DND-41 (cell line): ENCODE measurements at places on chromosomes 3 and 15.

GRCh38 chr15:90539789-90540188 lies 10.1 kb downstream of the CRTC3 start:
- DNase-seq, result no peak

- DNase-seq, result no peak
Measured at GRCh38 chr3:45442679-45443253, 54.4 kb downstream of the LARS2 start.

GRCh38 chr3:59482684-59483083 lies 432.9 kb upstream of the CFAP20DC start:
- DNase-seq, result no peak

DNA sequence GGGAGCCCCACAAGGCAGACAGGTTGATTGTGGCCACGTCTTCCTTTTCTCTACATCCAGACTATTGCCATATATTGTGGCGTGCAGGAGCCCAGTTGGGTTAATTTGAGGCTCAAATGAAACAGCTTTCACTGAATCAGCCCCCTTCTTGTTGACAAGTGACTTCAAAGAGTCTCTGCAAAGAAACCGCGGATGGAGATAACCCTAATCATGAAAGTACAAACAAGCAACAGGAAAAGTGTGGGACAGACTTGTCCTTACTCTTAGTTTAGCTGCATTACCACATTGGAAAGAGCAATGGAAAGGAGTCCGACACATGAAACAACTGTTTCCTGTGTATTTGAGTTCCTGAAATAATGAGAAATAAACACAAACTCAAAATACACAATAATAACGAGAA lies 3.3 kb downstream of the TMEM40 start:
- no peak for DNase-seq

GRCh38 chr3:47399531-47400270 lies 18.9 kb downstream of the PTPN23 start:
- no peak for DNase-seq

- DNase-seq, result peak; percentile 45
Measured at GRCh38 chr15:72306211-72306785, 13.7 kb downstream of the CELF6 start.

DNA sequence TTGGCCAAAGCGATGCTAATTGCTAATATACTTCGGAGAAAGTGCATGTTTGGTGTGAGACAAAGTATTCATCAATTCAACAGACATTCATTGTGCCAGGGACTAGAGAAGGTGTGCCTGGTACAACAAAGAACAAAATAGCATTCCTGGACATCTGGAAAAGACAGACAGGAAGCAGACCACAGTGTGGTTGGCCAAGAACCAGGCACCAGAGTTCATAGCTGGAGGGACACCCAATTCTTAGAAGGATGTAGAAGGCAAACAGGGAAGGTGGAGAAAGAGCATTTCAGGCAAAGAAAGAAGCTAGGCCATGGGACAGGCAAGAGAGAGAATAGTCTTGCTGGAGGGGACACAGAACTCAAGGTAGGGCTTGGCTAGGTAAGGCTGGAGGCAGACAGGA lies 105.8 kb upstream of the ETV5 start:
- DNase-seq, result no peak

GRCh38 chr3:185089343-185089742 lies 63.5 kb downstream of the C3orf70 start:
- no peak for DNase-seq

DNA sequence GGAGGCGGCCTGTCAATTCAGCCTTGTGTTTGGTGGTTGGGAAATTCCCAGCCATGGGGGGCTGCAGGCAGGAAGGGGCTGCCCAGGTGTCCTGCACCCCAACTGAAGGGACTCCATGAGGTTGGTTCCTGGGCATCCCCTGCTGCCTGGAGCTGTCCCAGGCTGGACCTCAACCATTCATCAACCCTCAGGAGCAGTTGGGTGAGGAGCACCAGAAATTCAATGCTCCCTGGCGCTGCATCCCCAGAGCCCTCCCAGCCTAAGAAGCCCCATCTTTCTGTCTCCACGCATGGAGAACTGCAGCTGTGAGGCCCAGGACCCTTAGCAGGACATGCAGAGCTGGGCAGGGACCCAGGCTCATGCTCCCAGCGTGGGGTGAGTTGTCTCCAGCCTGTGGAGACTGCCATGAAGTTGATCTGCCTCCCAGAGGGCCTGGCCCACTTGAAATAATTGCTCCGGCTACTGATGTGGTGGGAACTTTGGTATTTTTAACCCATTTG lies 8.0 kb upstream of the SEMA3B start:
- no peak for DNase-seq

DNA sequence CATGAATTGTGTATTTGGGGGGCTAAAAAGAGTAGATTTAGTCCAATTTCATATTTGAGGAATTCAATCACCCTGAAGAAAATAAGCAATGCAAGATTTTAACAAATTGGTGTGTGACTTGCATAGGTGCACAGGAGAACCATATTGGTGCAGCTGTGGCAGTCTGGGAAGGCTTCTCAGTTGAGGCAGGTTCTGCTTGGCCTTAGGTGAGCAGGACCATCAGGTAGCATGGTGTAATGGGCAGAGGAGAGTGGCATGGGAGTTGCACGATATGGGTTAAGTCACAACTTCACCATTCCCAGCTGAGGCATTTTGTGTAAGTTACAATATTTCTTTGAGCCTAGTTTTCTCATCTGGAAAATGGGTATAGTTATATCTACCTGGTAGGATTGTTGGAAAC lies 10.5 kb downstream of the EBLN2 start:
- no peak for DNase-seq

DNA sequence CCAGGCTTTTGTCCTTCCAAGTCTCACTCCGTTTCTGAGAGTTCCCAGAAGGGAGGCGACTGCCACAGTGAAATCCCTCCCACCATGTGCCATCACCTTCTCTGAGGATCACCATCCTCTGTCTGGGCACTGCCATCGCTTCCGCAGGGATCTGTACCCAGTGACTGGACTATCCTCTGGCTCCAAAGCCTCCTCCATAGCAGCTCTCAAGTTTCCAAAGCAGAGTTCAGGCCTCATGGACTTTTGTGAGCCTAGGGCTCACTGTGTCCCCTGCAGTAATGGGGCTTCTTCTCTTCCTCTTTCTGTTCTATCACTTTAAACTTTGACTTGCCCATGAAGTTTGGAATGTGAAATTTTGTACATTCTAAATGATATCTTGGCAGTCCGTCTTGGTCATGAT lies 63.9 kb downstream of the TIPARP start:
- DNase-seq, result no peak

DNA sequence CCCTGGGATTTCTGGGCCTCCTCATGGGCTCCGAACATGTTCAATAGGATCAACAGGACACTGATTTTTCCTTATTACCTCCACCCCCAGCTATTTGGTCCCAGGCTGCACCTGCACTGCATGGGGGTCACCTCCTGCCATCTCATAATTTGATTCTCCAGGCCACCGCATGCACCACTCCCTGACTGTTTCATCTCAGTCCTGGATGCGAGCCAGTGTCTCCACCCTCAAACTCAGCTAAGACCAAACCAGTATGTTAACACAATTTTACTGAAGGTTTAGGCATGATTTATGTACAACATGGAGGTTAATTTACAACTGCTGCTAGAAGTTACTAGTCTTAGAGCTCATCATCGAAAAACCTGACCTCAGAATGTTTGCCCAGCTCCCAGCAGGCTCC lies 249.5 kb downstream of the UACA start:
- DNase-seq, result no peak

DNA sequence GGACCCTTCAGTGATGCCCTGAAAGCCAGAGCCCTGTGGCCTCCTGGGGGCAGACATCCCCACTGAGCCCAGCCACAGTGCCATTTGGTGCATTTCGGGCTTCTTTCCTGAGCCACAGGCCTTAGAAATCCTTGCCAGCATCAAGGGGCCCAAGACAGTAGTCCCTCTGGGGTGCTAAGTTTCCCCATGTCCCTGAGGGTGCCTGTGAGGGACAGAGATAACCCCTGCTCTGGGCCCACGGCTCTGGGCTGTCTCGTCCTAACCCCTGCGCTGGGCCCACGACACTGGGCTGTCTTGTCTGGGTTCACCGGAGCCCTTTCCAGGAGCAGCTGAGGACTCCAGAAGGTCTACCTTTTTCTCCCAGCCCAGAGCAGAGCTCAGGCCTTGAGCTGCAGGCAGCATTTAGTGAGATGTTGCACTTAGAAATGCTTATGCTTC lies 45.1 kb upstream of the FGD5 start:
- DNase-seq, result no peak

GRCh38 chr3:123684636-123685035 lies 99.8 kb upstream of the HACD2 start:
- DNase-seq, result no peak

GRCh38 chr15:62109982-62110851 lies 43.4 kb downstream of the C2CD4A start:
- DNase-seq, result no peak

GRCh38 chr3:194086388-194087075 lies 49.4 kb upstream of the HES1 start:
- no peak for DNase-seq

DNA sequence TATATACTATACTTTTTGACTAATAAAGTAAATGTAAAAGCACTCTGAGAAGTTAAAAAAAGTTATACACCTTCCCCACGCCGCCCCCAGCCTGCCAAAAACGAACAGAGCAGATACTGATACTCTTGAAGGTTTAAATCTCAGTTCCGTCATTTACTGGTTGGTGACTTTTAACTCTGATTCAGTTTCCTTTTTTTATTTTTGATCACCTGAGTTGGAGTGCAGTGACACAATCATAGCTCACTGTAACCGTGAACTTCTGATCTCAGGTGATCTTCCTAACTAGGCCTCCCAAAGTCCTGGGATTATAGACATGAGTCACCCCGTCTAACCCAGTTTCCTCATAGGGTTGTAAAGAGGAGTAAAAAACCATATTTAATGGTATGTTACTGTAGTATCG lies 3.3 kb upstream of the TIPIN start:
- no peak for DNase-seq

DNA sequence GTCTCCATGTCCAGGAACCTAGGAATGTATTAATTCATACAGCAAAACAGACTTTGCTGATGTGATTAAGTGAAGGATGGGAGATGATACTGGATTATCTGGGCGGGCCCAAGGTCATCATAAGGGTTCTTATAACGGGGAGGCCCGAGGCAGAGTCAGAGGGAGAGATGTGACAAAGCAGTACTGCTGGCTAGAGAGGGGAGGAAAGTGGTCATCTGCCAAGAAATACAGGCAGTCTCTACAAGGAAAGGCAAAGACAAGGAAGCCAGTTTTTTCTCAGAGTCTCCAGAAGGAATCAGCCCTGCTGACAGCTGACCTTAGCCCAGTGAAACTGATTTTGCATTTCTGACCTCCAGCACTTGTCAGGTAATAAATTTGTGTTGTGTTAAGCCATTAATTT lies 66.2 kb upstream of the CORO2B start:
- no peak for DNase-seq

GRCh38 chr3:31924610-31925270 lies 56.3 kb downstream of the OSBPL10 start:
- no peak for DNase-seq

- DNase-seq, result no peak
Measured at GRCh38 chr15:54197995-54198394, 219.8 kb downstream of the UNC13C start.

GRCh38 chr3:188522115-188522514 lies 368.2 kb downstream of the LPP start:
- no peak for DNase-seq

- DNase-seq, result no peak
Measured at GRCh38 chr3:98972155-98972554, 70.7 kb upstream of the DCBLD2 start.

- no peak for DNase-seq
Measured at GRCh38 chr3:25476639-25477038, 48.6 kb downstream of the RARB start.

DNA sequence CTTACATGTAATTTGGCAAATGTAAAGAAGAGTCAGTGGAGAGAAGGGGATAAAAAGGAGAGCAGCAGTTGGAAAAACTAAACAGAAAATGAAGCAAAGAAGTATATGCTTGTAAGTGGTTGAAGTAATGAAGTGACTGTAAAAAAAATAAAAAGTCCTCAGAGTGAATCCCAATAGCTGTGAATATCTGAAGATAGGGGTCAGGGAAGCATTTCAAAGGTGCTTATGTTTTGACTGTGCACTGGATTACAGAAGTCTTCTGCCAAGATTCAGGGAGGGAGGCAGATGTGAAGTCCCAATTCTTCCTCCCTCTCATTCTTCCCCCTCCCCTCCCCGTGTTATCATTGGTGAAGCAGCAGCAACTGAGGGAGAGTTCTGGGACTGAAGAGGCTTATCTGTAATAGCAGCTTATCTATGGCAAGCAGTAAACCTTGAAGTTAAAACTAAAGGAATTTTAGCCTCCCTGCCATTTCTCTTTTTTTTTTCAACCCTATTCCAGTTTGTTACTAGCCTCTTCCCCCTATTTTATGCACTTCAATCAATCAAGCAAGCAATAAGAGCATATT lies 597.9 kb downstream of the IGSF11 start:
- DNase-seq, result no peak

- DNase-seq, result peak; percentile 20
Measured at GRCh38 chr3:52820736-52821135, 9.7 kb downstream of the ITIH4 start.

DNA sequence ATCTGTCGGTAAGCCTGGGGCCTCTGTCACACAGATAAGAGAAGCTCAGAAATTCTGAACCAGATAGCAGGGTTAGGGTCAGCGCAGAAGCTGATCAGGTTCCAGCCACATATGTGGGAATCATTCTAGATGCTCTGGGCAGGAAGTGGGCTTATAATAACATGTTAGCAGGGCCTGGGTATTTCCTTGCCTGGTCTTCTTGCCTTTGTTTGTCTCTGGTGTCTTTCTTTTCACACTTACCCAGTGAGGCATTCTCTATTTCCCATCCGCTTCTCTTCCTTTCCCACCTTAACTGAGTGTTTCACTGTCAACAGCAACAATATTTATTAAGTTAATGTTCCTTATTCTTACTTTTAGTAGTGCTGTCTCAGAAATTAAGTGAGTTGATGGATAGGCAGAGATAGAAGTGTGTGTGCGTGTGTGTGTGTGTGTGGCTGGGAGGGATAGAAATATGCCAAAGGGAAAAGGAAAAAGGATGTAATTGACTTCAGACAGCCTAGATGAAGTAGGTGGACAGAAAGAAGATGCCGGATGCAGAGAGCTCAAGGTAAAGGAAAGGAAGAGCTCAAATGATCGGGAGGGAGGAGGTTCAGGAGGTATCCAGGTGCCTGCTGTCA lies 2.0 kb downstream of the PLA1A start:
- DNase-seq, result no peak

- DNase-seq, result no peak
Measured at GRCh38 chr3:190378240-190378891, 9.6 kb upstream of the CLDN16 start.
